Mesendoderm (in vitro differentiated cells): ENCODE measurements at places on chromosomes 4 and X.

DNA sequence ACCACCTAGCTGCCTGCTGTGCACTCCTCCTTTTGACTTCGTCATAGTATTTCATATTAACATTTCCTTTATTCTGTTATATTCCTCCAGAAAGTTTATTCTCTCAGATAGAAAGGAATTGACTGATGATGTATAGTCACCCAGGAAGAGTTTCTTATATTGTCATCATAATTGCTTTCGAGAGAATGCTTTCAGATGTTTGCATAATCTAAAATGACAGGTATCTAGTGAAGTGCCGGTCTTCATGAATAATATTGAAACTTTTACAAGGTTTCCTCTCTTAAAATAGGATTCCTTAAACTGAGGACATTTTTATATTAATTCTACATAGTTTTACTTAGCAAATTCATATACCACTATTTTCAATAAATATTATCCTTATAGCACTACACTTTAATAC lies 10.1 kb downstream of the SEC24D start:
- DNase-seq, result no peak

- DNase-seq, result no peak
Observed at GRCh38 chr4:58760737-58761136, 1650.6 kb upstream of the IGFBP7 start.

DNA sequence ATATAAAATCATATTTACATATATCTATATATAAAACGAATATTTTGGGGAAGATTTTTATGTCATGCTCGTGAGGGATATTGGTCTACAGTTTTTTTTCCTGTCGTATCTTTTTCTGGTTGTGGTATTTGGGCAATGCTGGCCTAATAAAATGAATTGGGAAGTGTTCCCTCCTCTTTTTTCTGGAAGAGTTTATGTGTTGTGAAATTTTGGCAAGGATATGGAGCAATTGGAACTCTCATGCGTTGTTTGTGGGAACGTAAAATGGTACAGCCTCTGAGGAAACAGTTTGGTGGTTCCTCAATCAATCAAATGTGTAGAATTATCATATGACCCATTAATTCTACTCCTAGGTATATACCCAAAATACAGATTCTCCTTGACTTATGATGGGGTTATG lies 69.8 kb downstream of the ZNF182 start:
- no peak for DNase-seq

DNA sequence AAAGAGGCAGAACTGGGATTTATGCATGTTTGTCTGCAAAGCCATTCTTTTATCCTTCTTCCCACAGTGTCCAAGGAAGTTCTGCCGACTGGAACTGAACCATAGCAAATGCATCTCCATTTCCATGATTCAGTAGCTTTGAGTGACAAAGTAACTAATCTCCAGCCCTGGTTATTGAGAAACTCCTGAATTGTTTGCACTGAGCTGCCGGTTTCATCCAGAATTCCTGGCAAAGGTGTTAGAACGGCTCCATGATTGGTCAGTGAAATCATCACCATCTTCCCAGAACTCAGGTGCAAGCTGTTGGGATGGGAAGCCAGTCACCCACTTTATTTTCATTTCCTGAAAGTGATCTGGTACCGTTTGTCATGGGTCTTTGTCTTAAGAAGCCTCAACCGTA lies 47.0 kb upstream of the SLC34A2 start:
- DNase-seq, result no peak

GRCh38 chr4:168151327-168151726 lies 59.0 kb downstream of the ANXA10 start:
- DNase-seq, result peak; percentile 23

DNA sequence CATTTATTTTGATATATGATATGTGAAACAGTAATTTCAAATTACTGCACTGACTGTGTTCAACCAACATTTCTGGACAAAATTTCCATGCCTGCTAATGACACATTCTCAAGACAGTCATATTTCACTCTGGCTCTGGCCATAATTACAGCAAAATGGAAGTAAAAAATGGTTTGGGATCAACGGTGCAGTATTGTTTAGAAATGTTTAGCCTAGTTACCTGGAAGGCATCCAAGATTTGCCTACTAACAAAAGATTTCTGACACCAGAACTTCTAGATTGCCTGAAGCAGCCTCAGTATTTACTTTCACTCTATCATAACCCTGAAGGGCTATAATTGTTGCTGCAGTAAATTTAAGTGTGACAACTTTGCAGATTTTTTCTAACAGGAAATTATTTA lies 416.3 kb downstream of the PCDH10 start:
- no peak for DNase-seq

DNA sequence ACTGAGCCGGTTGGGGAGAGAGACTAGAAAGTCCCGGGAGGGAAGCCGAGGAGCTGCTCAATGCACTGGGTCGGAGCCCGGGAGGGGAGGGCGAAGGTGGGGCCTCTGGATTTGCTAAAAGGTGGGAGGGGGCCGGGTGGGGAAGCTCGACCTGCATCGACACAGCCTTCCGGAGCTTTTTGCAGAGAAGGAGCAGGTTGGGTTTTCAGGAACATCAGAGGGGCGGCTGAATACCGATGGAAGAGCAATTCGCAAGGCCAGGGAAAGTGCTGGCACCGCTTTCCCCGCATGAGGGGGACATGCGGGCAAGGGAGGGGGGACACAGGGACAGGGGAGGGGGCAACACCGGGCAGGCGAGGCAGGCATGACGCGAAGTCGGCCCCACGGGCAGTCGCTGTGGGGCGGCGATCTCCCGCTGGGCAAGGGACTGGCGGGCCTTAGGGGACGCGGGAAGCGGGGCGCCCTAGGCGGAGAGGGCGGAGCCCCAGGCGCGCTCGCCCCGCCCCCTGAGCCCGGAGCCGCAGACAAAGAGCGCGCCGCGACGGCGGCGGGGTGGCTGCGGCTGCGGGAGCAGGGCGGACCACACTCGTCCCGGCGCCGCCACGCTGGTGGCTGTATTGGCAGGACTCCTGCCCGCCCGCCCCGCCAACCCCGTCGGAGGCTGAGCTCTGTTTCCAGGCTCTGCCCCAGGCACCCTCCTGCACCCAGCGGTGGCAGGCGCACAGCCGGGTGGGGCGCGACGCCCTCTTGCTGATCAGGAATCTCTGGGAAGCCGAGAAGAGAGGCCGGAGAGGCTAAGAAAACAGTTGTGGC lies 11.6 kb downstream of the PDZD4 start:
- DNase-seq, result peak; percentile 66

- no peak for DNase-seq
Observed at GRCh38 chr4:133131829-133132460, 17.1 kb upstream of the PCDH10 start.

DNA sequence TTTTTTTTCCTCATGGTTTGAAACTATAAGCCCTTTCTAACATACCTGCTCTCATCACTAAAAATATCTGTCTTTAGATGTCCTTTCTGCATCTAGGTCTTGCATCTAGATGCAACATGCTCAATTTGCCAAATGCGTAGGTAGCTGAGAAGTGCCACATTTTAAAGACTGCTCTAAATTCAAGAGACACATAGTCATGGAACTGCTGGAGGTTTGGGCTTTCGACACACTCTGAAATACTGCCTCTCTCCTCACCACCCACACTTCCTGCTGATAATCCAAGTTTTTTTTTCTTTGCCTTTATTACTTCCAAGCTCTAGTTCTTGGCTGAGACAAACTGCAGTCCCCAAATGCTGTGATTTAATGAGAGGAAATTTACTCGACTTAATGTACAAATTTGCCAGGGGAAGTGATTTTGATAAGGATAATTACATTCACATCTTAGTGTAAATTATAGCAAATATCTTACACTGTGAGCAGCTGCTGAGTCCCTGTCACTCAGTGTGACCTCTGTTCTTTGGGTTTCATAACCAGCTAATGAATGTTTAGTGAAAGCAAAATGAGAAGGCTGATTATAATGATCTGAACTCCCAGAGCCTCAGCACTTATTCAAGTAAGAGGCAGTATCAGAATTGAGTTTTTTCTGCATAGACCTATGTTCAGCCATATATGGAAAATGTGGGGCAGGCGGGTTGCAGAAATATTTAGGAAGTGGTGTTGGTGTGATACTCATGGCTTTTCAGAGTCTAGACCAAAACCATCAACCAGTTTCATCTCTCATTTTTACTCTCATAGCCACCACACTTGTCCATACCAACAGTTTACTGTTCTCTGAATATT lies 31.3 kb downstream of the DRD5 start:
- DNase-seq, result peak; percentile 20

DNA sequence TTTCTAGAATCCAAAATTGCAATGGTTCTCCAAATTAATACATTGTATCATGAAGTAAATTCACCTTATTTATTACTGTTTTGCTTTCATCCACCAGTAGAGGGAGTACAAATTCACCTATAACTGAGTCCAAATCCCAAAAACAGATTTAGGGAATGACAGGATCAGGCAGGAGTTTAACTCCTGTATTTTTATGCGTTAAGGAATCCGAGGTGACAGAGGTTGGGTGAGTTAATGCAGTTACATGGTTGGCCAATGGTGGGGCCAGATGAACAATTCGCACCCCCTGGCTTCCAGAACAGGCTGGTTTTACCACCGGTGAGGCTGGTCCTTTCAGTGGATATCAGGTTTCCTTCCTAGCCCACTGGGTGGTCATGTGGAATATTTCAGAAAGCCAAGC lies 82.4 kb downstream of the MTNR1A start:
- DNase-seq, result peak; percentile 72

DNA sequence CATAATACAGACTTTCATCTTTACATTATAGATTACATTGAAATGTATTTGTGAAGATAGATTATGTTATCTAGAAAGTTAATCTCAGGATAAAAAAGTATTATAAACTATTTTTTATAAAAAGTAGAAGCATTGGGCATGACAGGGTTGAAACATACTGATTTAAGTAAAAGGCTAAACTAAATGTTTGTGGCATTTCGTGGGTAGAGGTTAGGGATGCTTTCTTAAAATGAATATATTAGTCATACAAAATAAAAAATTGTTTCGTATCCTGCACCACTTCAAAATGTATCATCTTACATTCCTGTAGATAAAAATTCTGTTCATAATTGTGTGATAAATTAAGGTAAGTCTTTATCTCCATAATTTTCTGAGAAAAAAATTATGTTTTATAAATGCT lies 603.6 kb downstream of the SPRY1 start:
- no peak for DNase-seq

GRCh38 chrX:122572461-122572860 lies 611.6 kb upstream of the GRIA3 start:
- no peak for DNase-seq
